ENCODE measurements at places on chromosomes 5 and 9.

DNA sequence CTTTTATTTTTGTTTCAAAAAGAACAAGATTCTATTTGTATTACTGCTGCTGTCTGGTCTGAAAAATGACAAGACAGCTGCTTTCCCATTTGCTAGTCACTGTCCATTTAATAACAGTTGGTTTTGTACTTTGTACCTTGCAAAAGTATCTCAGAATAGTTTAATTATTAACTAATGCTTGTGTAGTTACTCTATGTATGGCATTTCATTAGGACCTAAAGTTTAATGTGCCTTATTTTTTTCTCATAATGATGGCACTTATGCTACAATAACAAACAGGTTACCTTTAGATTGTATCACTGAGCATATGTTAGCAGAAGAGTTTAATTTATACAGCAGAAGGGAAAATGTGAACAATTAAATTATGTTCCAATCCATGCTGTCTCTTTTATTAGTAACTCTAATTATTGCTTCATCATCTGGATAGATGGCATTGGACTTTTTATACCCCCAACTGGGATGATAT, 134.2 kb downstream of the CDH10 start:
- DNase-seq, result no peak

- DNase-seq, result no peak
Observed at GRCh38 chr9:92601451-92601850, 65.7 kb upstream of the ECM2 start.

DNA sequence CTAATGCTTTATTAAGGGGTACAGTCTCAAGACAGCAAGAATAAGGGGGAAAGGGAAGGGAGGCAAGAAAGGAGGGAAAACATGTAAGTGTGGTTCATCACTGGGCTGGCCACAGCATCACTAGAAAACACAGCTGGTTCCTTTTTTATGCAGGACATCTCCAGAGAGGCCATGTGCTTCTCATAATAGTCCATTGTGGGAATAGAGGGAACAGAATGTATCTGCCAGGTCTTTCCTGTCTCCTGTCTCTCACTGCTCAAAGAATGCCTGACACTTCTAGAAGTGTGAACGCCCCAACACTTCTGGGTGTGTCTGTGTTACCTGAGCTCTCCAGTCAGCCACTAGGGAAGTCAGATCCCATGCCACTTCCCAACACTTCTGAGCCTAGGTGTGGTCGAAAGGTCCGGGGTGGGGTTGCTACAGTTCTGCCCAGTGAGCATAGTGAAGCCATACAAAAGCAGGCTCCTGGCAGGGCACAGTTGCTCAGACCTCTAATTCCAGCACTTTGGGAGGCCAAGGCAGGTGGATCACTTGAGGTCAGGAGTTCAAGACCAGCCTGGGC, 255.6 kb upstream of the SLC30A5 start:
- DNase-seq, result no peak

- no peak for DNase-seq
Observed at GRCh38 chr5:177232761-177233160, 70.8 kb downstream of the RAB24 start.

DNA sequence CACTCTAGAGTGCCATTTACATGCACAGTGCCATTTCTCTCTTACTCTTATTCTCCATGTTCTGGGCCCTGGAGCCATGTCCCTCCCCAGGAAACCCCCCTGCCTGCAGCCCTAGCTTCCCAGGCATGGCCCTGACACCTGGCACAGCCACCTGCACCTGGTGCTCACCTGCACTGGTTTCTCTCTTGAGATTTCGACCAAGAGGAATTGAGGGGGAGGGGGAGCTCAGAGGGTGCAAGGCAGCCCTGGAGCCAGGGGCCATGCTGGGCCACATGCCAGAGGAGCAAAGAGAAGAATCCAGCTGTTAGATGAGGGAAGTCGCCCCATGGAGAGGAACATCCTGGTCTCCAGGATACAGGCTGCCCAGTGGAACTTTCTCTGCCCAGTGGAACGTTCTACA, 65.0 kb upstream of the RAPGEF1 start:
- no peak for DNase-seq

DNA sequence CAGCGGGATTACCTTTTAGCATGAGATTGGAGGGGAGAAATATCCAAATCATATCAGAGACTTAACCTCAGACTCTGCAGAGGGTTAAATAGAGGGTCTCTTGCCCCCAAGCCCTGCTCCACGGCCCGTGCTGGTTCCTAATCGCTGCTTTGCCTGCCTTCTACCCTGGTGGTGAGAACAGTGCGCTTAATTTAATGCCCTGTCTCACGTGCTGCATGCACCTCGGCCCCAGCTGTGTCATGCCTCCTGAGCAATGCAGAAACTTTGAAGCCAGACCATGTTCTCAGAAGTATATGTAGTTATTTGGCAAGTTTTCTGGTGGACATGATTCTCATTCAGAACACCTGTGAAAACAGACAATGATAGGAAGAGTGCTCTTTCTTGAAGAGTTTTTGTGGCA, 1.4 kb downstream of the OTULIN start:
- peak; percentile 66 for DNase-seq

DNA sequence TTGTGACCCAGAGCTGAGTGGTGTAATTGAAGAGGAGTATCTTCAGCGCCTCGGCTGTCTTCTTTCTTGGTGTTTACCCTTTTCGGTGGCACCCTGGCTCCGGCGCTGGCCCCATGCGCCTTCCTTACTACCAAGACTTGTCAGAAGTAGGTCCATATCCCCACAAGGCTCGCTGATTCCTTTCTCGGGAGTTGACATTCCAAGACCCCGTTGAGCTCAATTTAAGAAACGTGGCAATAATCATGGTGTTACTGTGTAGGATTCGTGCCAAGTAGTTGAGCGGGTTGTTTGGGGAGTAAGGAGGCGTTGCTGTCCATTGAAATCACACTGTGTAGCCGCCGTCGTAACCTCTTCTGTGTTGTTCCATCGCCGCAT, 795 bp downstream of the NDUFAF2 start:
- peak; percentile 66 for DNase-seq

GRCh38 chr9:37554318-37554717, 21.9 kb downstream of the FBXO10 start:
- no peak for DNase-seq

GRCh38 chr5:38433160-38433861, 123.1 kb downstream of the LIFR start:
- DNase-seq, result no peak

GRCh38 chr5:620152-620551, 8.0 kb downstream of the CEP72 start:
- DNase-seq, result no peak

DNA sequence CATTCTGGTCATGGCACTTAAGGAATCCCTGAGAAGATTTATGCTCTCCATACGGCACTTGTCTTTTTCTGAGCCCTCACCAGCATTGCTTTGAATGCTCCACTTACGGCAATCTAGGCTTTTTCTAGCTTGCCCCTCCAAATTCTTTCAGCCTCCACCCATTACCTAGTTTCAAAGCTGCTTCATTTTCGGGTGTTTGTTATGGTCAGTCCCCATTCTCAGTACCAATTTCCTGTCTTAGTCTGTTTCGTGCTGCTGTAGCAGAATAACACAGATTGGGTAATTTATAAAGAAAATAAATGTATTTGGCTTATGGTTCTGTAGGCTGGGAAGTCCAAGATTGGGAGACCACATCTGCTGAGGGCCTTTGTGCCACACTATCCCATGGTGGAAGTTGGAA, 42.0 kb downstream of the ARHGEF28 start:
- no peak for DNase-seq

DNA sequence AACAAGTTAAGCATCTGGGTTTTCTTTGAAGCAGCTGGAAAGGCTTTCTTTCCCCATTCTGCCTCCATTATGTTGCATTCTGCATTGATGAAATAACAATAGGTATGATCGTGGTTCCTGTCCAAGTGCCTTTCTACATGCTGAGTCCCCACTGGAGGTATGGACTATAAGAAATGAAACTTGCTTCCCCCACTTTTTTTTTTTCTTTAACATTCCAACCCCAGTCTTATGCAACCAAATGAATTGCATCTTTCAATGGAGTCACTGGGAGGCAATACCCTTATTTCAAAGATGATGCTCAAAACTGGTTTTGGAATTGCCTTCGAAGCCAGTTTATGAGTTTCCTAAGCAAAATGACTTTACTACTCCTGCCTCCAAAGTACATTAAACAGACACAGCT, 58.9 kb downstream of the ARSB start:
- DNase-seq, result no peak

DNA sequence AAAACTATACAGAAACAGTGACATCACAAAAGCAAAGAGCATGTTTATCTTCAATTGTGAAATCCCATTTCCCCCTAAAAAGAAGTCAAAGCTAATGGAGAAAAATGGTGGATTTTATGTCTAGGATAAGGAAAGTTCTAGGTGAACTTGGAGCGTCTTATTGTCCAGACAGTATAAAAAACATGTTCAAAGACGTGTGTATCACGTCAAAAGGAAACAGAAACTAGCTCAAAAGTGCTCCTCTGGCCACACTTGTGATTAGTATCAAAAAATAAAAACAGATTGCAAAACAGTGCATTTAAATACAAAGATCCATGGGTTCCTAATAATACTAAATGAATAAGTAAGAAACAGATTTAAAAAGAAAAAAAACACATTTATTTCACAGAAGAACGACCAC, 568.9 kb downstream of the ANXA1 start:
- DNase-seq, result no peak

- DNase-seq, result no peak
Observed at GRCh38 chr5:112689155-112689909, 48.4 kb upstream of the APC start.

GRCh38 chr9:86324901-86325300, 29.3 kb downstream of the TUT7 start:
- DNase-seq, result no peak

DNA sequence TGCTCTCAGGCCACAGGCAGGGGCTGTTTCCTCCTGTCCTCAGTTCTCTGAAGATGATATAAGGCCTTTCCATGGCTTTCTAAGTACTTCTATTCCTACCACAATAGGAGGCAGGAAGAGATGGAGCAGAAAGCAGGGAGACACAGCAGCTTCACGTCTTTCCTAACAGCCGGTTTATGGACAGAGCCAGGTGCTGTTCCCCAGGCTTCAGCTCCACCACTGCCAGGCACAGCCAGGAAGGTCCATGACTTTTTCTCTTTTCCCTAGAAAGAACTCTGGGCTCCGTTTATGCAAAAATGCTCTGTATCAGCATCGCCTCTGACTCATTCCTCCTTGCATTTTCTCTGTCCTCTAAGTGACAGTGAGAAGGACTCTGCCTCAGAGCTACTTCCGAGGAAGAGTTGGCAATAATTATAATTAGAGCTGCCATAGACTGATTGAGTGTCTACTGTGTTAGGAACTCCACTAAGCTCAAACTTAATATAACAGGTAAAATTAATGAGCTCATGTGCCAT, 478.5 kb downstream of the RASEF start:
- DNase-seq, result no peak

- peak; percentile 1 for DNase-seq
Observed at GRCh38 chr5:114305402-114306207, 56.3 kb upstream of the KCNN2 start.

- peak; percentile 54 for DNase-seq
Observed at GRCh38 chr9:33264003-33264472, 470 bp downstream of the BAG1 start.

DNA sequence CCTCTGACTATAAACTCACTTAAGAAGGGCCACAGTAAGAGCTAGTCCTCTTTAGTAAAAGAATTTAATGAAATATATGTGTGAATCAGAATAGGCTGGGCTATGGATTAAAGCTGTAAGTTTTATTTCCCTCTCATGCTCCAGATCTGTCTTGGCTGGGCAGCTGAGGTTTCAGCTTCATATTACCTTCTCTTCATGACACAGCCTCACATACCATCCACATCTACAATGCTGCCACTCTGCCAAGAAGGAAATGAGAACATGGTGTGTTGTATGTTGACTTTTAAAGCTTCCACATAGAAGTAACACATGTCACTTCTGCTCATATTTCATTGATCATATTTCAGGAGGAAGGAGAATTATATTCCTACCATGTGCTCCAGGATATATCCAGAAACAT, 776.0 kb upstream of the ACO1 start:
- DNase-seq, result no peak

GRCh38 chr5:9537223-9538141, 8.4 kb downstream of the SEMA5A start:
- DNase-seq, result no peak

DNA sequence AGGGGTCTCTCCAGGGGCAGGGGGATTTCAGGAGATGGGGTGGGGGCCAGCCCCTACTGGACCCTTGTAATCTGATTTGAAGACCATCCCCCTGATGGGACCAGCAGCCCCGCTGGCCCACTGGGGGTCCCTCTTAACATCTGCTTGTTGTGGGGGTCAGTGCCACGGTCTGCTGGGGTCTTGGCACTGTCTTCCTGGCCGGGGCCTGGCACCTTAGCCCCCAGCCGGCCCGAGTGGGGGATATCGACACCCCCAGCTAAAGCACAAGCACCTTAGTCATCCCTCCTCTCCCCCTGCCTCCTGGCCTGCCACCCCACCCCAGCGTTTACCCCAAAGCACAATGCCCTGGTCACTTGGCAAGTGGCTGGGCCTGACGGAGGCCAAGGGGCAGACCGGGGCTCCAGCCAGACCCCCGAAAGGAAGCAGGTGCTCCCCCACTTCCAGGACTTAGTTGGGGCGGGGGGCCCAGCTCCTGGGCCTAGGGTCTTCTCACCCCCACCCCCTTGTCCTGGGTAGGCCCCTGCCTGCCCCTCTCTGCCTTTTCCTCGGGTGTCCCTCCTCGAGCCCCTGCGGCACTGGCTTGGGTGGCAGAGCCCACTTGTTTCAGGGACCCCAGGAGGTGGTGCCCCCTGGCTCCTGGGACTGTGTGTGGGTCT, 1.4 kb upstream of the NFX1 start:
- no peak for DNase-seq

DNA sequence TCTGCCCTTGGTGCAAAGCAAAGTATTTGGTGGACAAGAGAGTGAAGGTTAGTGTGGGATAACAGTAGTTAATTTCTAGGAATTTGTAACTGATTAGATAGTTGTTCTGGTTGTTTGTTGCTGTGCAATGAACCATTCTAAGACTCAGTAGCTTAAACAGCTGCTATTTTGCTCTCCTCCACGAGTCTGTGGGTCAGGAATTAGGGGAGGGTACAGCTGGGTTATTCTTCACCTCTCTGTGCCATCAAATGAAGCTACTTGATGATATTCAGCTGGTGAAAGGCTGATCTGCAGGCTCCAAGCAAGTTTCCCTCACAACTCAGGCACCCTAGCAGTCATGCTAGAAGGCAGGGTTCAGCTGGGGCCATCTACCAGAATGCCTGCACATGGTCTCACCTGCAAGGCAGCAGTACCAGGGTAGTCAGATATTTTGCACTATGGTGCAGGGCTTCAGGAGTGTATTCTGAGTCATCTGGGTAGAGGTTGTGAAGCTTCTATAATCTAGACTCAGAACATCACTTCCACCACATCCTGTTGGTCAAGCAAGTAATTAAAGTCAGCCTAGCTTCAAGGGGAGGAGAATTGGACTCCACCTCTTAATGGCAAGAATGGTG, 159.5 kb upstream of the SLC28A3 start:
- no peak for DNase-seq

- DNase-seq, result no peak
Observed at GRCh38 chr5:150464554-150465012, 15.0 kb upstream of the RPS14 start.

GRCh38 chr5:149240354-149240998, 31.2 kb upstream of the AFAP1L1 start:
- DNase-seq, result peak; percentile 3

Data from hematopoietic multipotent progenitor cell treated with erythropoietin and hydrocortisone succinate and interleukin-3 and kit ligand, for 8 days (in vitro differentiated cells).